Upper lobe of left lung (tissue), 6 donors: ENCODE measurements at places on chromosomes 12 and 14. TPM values are rescaled to one million over a fixed set of nuclear protein-coding genes. Genes with fewer than 3 reads are reported as not detected.

DNA sequence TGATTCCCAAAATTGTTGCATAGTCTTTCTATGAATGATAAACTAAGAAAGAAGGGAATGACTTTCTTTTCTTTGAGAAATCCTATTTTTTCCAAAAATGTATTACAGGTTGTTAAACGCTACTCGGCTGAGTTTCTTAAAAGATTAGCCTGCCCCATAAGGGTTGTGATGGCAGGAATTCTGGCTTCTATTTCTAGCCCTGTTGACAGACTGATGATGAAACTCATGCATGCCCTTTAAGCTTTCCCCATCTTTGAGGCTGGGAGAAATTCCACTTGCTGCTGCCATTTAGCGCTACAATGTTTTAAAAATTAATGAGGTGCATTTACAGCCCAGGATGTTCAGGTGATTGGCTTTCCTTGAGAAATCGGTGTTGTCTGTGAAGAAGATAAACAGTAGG is 33.2 kb upstream of the RASSF3 start:
- DNase-seq = no peak

- no peak for DNase-seq
Observed at GRCh38 chr12:132538663-132538990, 48.7 kb downstream of the FBRSL1 start.

GRCh38 chr12:18798535-18799361 is 60.8 kb downstream of the CAPZA3 start:
- no peak for DNase-seq

The CLEC1B gene
- 0.27 TPM for total RNA-seq

The LIN7A gene
- total RNA-seq = 19.5 TPM

The OTX2 gene
- total RNA-seq = not detected
